ENCODE measurements at places on chromosomes 3 and 15.

- no peak for DNase-seq
Observed at GRCh38 chr15:98845138-98845884, 162.3 kb downstream of the PGPEP1L start.

DNA sequence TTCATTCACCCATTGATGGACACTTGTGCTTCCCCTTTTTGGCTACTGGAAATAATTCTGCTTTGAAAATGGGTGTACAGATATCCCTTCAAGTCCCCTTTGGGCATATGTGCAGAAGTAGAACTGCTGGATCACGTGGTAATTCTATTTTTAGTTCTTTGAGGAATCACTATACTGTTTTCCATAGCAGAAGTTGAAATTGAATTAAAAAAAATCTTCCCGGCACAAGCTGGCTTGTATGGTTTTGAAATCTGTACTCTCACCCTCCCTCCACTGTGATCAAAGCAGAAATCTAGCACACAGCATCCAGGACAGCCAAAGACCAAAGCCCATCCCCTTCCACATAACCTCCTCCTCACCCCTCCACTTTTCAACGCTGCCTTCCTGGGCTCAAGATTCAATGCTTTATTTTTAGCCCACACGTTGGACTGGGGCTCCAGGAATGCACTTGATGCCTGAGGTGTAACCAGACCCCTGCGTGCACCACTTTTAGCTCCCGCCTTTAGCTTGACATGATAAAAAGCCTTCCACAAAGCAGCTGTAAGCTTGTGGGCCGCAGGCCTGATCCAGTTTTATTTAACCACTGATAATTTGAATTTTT is 29.9 kb downstream of the TMEM40 start:
- DNase-seq, result no peak

- DNase-seq, result peak; percentile 28
Observed at GRCh38 chr15:65211482-65211982, 259 bp upstream of the CILP start.

GRCh38 chr3:107416886-107417285 is 39.6 kb downstream of the CCDC54 start:
- DNase-seq, result peak; percentile 20

DNA sequence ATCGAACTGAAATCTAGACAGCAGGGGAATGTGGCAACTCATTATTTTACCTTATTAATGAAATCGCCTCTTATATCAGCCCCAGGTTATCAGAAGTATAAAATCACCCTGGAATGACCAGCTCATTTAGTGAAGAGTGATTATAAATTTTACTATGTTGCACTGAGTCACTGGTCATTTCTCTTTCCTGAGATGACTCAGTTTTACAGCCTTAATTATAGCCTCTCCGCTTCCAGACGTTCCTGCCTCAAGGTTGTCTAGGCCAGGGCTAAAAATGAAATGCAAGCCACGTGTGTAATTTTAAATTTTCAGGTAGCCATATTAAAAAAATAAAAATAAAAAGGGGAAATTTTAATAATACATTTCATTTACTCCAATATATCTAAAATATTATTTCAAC is 33.3 kb downstream of the DET1 start:
- DNase-seq, result peak; percentile 63

- DNase-seq, result no peak
Observed at GRCh38 chr3:42369304-42369703, 41.1 kb downstream of the LYZL4 start.

GRCh38 chr3:144655423-144655822 is 683.8 kb downstream of the DIPK2A start:
- no peak for DNase-seq

DNA sequence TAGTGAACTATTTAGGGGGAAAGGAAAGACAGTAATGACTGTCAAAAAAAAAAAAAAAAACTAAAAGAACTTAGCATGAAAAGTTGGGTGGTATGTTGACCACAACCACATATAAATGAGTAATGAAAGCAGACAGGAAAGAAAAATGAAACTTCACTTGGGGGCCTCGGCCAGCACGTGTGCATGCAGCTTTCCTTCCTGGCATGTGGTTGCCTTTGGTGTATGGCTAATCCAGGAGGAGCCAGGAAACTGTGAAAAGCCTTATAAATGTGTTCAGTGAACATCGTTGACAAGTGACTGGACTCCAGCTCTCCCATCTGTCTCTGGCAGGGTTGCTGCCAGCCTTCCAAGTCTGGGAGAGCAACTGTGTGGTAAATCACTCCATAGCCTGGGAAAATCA is 195.1 kb downstream of the DTWD1 start:
- DNase-seq, result peak; percentile 90

DNA sequence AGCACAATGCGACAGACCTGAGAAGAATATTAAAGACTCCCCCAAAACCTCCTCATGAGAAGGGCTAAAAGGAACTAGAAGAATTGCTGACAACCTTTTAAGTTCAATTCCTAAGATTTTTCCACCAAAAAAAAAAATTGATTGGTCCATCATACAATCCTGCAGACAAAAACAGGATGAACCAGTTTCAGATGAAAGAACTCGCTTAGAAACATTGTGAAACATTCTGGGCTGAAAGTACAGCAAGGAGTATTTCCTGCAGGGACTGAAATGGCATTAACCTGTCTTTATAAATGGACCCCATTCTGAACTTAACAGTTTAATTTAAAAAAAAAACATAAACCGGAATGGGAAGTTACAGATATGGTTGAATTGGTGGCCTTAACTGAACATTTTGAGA is 96.0 kb upstream of the FAM174B start:
- DNase-seq, result no peak

DNA sequence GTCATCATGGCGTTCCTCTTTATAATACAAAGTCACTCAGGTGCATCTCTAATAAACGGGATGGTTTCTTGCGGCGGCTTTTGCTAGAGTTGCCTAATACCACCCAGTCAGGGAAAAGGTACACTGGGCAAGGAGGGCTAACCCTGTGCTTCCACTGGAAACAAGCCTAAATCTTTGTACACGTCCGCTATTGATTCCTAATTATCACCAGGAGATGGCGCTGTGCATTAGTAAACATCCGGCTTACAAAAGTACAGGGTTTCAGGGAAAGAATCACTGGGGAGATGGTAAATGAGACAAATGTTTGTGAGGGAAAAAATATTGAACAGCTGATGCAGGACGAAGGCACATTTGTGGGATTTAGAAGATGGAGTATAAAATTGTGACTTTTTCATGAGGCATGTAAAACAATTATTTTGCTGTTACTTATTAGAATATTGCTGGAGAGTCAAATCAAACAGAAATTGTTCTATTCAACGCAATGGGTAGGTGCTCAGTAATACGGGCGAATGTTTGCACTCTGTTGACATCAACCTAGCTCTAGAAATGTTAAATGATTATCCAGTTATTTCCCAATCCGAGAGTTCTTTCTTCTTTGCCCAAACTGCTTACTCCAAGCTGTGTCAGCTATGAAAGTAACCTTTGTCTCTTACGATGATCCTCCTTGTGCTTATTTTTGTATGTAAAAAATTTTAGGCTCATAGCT is 50.6 kb downstream of the GMNC start:
- peak; percentile 8 for DNase-seq

DNA sequence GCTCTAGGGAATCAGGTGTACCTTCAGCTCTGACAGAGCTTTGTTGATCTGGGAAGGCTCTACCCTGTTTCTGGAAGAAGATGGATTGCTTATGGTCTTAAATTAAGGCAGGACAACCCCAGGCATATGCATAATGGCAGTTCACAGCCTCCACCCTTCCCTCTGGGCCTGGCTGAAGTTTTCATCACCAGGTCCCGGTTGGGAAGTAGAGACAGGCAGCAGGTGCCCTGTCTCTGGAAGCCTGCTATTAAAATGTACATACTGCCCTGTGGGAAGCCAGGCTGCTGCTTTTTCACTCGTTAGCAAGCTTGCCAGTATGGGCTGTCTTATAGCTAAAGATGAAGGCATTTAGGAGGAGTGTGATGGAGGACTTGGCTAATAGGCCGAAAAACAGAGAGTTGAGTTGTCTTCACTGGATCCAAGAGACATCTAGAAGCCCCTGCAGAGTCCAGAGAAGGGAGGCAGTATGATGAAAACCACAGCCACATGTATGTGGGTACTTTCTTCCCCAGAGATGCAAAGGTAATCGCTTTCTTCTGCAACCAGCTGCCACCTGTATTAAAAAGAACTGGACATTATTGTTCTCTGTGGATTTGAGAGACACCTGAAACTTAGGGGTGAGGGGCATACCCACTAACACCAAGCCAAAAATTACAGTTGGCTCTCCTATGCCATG is 34.4 kb downstream of the ABHD2 start:
- no peak for DNase-seq

Measured in AG08395 (cell line).